NCI-H1694 (cell line): ENCODE measurements at places on chromosomes 2 and 18.

GRCh38 chr18:49839012-49839411, 25.7 kb upstream of the ACAA2 start:
- no peak for DNase-seq

GRCh38 chr2:232280341-232280740, 98.2 kb upstream of the ALPP start:
- no peak for DNase-seq

GRCh38 chr2:41111836-41112627, 660.1 kb upstream of the SLC8A1 start:
- no peak for DNase-seq

DNA sequence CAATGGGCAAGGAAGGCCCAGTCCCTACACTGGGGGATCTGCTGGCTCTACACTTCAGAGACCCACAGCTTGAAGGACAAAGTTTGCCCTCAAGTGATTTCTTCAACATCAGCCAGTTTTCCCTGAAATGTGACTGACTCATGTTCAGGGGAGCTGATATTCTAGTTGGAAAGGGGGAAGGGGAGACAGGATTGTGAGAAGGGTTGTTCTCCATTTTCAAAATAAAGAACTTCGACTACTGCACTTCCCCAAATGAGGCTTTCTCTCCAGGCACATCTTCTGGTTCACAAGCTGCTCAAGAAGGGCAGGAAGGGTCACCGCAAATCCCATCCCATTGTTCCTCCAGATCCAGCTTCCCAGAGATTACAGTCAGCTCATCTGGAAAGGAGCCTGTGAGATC, 117.6 kb downstream of the BCL2L11 start:
- DNase-seq = no peak

DNA sequence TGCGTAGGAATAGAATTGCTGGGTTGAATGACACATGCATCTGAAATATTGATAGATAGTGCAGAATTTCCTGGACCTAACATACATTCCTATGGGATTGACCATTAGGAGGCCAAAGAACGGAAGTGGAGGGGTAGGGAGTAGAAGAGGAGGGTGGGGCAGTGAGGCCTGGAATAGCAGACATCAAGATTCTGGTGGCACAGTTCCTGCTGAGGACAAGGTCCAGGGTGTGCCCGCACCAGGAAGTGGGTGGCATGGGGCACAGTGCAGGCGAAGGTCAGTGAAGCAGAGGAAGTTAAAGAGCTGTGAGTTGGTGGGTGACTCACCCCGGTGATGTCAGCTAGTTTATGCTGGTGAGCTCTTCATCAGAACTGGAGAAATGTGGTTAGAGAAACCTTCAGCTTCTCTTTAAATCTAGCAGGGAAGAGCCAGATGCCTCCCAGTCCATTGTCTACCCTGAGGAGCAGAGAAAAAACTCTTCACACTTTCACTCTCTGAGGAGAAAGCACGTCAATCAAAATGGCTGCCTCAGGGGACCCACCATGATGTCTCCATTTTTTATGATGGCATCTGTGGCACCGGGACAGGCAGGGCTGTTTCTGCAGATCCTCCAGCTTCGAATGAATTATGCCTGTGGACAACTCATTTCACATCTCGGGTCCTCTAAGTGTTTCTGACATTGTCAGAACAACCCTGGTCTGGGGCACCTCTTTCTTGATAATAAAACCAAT, 55.9 kb upstream of the CTLA4 start:
- DNase-seq = no peak

DNA sequence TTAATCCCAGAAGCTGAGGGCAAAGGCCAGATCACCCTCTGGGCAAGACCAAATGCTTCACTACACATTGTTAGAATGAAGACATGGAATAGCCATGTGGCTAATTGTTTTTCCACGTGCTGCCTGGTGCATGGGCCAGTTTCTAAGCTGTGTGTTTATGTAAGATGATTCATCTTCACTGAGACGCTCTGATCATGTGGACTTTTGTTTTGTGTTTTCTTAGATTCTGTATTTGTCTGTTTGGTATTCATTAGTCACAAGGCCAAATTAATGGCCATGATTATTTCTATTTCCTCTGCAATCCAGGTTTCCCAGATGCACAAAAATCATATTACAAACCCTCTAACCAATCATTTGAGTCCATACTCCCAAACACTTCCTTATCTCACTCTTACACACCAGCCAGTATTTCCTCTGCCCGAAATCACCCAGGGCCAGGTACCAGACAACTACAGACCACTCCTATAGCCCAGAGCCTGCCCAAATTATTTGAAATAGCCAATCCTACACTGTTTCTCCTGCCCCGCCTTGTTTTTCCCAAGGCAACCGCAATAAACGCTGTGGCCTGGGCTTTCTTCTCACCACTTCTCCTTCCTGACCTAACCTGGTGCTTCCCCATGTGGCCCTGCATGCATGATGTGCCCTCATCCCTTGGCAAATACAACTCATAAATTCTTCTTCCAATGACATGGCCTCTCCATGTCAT, 94.2 kb upstream of the SP3 start:
- no peak for DNase-seq

DNA sequence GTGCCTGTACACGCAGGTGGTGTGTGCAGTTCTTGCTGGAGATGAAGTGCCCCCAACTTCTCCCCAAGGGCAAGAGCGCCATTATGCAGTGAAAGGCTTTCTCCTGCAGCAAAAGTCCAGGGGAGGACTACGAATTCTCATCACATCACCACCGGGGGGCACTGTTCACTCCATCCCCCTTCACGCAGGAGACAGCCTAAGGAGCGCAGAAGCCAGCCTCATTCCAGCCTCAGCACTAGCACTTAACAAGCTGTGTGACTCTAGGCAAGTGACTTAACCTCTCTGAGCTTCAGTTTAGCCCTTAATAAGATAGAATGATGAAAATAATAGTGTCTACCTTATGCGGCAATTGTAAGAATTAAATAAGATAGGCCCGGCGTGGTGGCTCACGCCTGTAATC, 32.3 kb downstream of the DNMT3A start:
- peak; percentile 71 for DNase-seq

DNA sequence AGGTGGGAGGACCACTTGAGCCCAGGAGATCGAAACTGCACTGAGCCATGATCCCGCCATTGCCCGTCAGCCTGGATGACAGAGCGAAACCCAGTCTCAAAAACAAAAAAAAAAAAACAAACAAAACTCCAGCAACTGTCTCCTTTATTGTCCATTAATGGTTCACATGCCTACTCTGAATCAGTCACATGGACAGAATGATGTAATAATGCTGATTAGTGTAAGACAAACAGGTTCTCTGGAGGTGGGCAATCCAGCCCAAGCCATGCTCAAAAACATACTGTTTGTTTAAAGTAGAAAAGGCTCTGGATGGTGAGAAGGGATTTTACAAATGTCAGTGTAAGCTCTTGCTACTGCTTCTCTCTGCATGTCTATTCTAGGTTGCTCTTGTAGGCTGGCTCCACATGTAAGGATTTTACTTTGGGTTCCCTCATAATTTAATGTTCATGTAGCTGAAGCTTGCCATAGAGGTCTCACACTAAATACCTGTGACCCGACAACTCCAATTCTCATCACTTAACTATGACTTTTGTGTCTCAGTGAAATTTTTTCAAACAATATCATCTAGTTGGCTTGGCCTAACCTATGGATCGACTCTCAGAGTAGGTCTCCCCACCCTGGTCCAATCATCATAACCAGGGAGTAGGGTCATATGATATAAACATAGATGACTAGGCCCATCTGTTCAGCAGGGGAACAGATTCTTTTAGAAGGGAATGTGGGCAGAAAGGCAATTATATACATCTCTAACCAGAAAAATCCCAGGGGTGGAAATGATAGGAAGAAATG, 83.9 kb upstream of the SLC39A10 start:
- no peak for DNase-seq

- DNase-seq = no peak
Measured at GRCh38 chr2:241463276-241464135, 44.9 kb downstream of the STK25 start.

GRCh38 chr2:129059476-129059875, 740.8 kb upstream of the HS6ST1 start:
- no peak for DNase-seq

DNA sequence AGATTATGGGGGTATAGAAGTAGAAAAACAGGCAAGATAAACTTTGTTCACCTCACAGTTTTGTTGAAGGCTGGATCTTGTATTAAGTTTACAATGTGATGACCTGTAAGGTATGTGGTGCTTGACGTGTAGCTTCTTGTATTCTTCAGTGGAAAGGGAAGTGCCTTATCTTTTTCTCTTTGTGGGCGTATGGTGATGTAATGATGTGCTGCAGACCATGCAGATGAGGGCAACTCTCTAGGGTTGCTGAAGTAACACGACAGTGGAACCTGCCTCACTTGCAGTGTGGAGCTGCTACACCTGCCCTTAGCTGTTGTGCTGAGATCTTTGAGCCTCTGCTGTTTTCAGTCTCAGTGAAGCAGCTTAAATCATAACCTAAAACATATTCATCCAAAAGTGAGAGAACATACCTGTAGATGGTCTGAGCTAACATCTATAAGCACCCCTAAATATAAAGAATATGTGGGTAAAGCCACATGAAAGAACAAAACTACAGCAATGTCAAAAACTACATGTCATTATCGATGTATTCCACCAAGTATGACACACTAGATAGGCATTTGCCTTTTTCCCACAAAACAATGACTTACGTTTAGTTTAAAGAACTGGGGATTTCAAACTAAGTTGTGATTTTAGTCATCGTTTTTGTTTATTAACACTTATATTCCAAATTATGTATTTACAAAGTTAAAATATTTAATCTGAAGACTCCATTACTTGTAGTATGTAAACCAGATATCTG, 1144.1 kb downstream of the CNTNAP5 start:
- DNase-seq = no peak

DNA sequence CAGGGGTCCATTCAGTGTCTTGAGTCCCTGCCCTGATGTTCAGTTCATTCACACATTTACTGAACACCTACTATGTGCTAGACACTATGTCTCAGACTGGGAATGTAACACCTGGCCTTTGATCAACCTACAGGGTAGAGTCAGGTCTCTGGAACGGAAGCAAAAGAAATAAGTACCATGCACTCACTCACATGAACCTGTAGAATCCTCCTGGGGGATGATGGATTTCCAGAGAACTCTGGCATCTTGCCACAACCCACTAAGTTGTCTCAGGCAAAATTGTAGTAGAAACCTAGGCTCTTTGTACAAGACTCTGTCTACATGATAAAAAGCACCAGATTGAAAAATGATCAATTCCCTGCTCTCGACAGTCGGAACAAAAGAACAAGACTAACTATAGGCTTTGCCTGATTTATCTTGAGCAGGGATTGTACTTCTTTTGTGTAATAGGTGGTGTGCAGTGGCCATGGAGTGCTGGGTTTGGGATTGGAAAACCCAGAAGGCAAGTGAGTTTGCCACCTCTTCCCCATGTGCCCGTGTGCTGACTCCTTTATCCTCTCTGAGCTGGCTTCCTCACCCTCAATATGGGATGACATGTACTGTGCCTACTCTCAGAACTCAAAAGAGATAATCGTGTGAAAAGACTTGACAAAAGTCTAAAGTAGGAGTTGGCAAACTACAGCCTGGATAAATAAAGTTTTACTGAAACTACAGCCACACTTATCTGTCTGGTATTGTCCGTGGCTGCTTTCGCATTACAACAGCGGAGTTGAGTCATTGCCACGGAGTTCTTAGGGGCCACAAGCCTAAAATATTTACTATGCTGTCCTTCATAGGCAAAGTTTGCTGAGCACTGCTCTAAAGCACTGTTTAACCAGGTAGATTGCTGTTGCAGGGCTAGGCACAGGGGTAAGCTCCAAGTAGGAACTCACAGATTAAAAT, 4.4 kb downstream of the CAPN14 start:
- DNase-seq = no peak

DNA sequence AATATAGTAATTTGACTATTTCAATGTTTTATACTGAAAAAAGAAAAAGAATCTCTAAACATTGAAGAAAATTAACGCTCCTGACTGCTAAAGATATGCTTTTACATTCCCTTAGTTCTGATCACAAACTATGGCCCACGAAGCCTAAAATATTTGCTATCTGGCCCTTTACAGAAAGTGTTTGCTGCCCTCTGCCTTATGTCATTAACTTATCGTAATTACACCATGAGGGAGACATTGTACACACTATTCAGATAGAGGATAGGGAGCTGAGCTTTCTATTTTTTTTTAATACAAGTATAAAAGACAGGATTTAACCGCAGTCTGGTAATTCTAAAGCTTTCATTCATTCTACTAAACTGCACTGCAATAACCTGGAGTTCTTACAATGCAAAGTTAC, 393.1 kb upstream of the DCC start:
- DNase-seq = no peak

DNA sequence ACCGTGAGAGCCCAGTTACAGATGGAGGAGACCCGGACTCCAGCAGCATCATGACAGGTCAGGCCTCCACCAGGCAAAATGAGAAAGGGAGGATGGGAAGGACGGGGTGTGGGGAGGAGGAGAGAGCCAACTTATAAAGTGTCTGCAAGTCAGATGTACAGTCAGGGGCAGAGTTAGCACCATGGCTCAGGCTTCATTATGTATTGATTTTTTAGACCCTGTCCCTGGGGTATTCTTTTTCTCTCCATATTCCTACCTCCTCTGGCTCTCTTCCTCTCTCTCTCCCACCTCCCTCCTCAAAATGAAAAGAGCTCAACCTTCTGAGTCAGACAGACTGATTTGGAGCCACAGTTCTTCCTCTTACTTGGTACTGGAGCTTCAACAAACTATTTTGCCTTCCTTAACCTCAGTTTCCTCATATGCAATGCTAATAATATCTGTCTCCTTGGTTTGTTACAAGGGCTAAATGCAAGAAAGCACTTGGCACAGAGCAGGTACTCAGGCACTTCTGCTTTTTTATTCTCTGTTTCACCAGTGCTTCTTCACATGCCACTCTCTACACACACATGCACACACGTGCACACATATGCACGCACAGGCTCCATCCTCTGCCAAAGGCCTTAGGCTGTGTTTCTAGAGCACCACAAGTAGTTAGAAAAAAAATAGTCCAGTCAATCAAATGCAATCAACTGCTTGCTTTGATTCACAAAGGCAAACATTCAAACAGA, 92.3 kb upstream of the PKDCC start:
- DNase-seq = peak; percentile 9

DNA sequence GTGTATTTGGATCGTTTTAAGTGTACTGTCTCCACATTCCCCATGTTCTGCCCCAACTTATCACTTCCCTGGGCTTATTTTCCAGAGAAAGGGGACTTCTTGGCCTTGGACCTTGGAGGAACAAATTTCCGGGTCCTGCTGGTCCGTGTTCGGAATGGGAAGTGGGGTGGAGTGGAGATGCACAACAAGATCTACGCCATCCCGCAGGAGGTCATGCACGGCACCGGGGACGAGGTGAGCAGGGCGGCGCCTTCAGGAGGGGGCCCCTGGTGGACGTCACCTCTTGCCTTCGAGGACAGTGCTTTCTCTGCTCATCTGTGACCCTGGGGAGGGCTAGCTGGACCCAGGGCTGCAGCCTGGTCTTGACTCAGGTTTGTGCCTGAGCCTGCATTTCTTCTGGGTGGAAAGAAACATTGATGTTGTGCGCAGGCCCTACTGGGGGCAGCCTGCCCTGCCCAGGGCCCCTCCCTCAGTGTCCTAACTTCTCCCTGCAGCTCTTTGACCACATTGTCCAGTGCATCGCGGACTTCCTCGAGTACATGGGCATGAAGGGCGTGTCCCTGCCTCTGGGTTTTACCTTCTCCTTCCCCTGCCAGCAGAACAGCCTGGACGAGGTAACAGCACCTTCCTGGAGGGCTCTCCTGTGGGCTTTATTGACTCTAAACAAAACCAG, 47.8 kb downstream of the HK2 start:
- no peak for DNase-seq
